Tibial nerve (tissue), 4 donors: ENCODE measurements at places on chromosomes 2 and 18.
A peak's percentile ranks its signal among the peaks of the same experiment; 100 is the strongest.

GRCh38 chr2:234550056-234550455 lies 53.2 kb upstream of the ARL4C start:
- no peak for DNase-seq

DNA sequence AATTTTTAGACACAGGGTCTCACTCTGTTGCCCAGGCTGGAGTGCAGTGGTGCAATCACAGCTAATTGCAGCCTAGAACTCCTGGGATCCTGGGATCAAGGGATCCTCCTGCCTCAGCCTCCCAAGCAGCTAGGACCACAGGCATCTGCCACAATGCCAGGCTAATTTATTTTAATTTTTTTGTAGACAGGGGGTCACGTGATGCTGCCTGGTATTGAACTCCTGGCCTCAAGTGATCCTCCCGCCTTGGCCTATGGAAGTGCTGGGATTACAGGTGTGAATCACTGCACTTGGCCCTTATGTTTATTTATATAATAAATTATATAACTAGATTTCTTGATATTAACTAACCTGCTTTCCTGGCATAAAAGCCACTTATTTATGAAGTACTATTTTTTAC lies 1081.7 kb upstream of the FANCL start:
- DNase-seq: no peak

GRCh38 chr2:196954001-196954400 lies 27.5 kb upstream of the PGAP1 start:
- DNase-seq: no peak

- no peak for DNase-seq
These were observed 64.0 kb downstream of the INPP4A start for GRCh38 chr2:98508709-98509066.

- DNase-seq: no peak
These were observed 472 bp upstream of the PLEKHM3 start for GRCh38 chr2:208025814-208026184.

DNA sequence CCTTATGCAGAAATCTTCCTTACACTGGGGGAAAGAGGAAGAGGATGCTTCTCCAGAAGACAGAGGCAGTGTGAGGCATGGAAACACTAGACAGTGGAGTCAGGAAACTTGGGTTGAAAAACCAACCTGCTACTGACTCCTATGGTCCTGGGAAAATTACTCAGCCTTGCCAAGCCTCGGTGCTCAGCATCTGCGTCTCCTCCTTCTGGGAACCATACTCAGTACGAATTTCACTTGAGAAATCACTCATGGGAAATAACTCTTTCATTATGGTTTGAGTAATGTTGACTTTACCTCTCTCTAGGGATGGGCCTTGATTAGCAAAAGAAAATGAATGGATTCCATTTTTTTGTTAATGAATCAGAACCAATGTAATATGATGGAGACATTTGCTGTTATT lies 96.5 kb downstream of the KCNE4 start:
- DNase-seq: no peak

DNA sequence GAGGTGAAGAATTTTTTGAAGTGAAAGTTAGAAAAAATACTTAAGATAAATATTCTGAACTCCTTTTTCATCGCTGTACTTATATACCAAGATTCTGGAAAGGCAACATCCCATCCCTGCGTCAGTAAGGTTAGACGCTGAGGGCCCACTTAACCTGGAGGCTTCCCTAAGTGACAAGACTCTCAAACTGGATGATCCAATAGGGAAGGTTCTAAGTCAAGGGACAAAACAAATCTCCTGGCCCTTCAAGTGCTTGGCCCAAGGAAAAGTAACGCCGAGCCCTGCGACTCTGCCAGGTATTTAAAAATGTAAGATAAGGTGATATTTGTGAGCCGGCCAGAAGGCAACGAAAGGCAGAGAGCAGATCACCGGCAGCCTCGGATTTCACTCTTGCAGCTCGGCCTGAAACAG lies 1.3 kb downstream of the STK39 start:
- no peak for DNase-seq

DNA sequence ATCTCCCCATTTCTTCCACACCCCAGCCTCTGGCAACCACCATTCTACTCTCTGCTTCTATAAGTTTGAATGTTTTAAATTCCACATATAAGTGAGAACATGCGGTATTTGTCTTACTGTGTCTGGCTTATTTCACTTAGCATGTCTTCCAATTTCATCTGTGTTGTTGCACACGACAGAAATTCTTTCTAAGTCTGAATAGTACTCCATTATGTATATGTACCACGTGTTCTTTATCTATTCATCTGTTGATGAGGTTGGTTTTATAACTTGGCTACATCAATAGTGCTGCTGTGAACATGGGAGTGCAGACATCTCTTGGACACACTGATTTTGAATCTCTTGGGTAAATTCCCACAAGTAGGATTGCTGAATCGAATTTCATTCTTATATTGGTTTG lies 31.8 kb upstream of the MTX2 start:
- no peak for DNase-seq

DNA sequence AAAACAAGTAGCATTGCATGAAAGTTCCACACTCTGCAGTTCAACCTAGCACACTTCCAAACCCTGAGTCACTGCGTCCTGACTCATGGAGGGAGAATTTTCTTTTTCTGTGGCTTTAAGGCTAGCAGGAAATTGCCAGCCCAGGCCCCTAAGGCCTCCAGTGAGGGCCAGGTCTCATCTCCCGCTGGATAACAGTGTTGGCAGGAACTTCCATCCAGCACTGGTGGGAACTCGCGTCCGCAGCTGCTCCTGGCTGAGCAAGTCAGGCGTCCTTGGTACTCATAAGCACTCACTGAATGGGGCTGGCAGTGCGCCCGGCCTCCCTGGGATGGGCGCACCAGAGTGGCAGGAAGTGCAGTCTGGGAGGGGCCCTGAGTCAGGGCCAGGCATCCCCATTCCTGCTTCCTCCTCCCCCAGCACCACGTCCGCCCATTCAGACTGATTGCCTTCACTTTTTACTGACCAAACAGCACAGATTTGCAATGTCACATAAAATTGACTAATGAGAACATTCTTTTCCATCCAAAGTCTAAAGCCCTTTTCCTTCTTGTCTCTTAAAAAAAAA lies 14.3 kb downstream of the MALL start:
- peak; percentile 88 for DNase-seq

DNA sequence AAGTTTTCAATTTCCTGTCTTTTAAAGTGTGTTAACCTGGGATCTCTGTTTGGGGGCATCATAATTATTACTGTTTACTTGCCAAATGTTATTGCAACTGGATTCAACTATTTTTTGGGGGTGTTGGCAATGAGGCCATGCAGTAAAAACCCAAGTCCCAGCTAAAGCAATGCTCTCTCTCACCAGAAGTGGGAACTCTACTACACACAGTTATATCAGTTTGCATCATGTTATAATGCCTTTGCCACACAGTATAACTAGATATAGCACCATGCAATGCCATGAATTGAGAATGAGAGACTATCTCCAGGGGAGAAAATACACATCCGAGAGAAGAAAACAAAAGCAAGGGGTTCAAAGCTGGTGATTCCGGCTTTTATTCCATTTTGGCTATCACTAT lies 79.0 kb downstream of the GCA start:
- no peak for DNase-seq

- DNase-seq: no peak
These were observed 351.3 kb downstream of the GPD2 start for GRCh38 chr2:156787517-156787916.

GRCh38 chr2:73640511-73640911 lies 1.7 kb downstream of the NAT8 start:
- DNase-seq: no peak

- no peak for DNase-seq
These were observed 18.1 kb downstream of the REG1A start for GRCh38 chr2:79138385-79138784.

- DNase-seq: no peak
These were observed 2.8 kb upstream of the TANC1 start for GRCh38 chr2:158965641-158966040.

DNA sequence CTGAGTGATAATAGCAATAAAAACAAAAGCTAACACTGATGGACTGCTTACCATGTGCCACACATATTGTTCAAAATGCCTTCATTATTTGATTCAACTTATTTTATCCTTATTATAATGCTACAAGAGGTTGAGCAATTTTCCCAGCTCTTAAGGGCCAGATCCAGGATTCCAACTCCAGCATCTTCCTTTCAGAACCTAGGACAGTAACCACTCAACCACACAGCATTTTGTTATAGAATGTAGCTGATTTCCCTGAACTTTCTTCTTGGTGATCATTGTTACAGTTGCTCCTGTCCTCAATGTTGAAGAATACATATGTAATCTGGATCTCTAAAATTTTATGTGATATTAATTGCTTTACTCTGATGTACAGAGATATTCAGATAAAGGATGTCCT lies 341.7 kb downstream of the PIK3C3 start:
- no peak for DNase-seq

DNA sequence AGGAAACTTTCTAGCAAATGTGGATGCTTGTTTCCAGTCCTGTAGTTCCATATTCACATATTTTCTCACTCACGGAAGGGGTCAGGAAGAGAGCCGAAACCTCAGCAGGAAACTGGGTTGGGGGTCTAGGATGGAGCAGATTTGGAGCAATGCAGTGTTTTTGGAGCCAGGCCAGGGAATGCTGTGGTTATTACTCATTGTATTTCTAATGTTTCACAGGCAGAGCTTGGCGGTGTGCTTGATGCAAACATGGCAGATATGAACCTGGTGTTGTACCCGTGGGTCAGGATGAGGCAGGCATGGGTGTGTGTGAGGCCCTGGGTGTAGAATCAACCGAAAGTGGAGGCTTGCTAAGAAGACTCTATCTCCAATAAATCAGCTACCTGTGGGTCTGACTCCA lies 34.6 kb upstream of the ACKR3 start:
- no peak for DNase-seq

GRCh38 chr2:2302359-2302758 lies 28.7 kb downstream of the MYT1L start:
- no peak for DNase-seq

DNA sequence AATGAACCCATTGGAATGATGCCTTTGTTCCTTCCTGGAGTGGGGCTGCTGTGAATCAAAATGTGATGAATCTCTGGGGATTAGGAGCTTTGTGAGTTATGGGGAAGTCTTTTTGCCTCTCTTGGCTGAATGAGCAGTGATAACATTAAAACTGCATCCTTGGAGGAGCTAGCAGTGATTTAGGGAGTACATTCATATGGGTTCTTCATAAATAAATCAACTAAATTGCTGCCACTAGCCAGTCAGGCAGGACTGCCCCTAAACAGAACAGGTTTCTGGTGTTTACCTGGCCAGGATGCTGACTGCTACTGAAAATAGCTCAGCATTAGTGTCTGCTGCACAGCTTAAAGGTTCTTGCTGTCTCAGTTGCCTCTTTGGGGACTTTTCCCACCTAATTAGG lies 244.5 kb upstream of the MEX3C start:
- no peak for DNase-seq

DNA sequence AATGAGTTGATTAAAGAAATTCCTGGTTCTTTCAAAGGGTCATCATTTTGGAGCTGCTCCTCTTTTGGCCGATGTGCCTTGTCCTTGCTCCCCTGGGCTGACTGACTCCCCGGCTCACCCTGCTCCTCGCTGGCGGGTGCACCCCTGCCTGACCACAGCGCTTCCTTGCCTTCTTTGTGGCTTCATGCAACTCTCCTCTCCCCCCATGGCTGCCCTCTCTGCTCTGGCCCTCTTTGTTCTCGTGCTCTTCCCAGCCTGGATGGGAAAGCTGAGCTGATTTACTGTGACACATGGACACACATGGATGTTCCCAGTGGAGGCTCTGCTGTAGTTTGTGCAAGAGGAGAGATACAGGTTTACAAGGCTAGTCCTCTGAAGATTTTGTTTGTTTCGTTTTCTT lies 234.6 kb downstream of the HAUS1 start:
- no peak for DNase-seq

DNA sequence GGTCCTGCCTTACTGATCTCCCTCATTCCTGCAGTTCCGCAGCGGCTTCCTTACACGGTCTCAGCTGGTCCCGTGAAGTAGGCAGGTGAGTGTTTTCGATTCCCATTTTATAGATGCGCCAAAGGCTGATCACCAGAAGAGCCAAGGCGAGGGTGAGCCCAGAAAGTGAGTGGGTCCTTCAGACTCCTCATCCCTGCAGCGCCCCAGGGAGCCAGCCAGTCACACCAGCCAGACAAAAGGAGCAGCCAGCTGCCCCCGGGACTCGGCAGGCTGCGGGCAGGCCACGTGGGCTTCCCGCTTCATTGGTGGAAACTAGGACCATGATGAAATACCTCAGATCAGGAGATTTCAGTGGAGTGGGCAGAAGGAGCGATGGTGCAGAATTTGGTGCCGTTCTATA lies 85.9 kb downstream of the SMAD7 start:
- DNase-seq: no peak

DNA sequence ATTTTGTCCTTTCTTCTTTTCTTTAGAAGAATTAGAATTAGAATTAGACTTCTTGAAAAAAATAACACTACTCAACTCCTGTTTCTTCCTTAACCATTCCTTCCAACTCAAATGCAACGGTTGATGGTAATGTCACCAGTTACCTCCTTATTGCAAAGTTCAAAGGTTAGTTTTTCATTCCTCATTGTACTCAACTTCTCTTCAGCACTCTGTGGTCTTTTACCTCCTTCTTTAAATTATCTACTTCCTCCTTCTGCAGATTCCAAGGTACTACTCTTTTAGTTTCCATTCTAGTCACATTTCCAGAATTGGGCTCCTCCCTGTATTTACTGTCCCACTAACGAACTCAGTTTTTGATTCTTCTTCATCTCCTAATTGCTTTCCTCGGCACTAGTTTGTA lies 700.7 kb downstream of the SATB2 start:
- no peak for DNase-seq

- DNase-seq: no peak
These were observed 195.7 kb upstream of the SESTD1 start for GRCh38 chr2:179460181-179460929.

DNA sequence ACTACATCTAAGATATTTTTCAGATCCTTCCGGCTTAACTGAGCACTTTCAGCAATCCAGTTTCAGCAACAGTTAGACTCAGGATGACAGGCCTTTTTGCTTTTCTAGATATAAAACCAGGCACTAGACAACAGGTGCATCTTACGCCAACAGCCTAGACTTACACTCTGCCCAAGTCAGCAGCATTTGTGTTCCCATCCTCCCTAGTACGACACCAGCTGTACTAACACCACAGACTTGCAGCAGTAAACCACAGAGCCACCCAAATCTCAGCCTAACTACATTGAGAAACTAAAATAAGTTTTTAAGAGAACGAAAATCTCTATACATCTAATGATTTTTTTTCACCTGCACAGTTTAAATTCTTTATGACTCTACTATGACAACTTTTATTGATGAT lies 89.9 kb upstream of the DNMT3A start:
- no peak for DNase-seq
